ENCODE measurements at places on chromosomes 5 and 9.

GRCh38 chr9:133374612-133375115, 1.2 kb downstream of the SURF4 start:
- no peak for DNase-seq

GRCh38 chr5:148237785-148238417, 424 bp upstream of the MARCOL start:
- no peak for DNase-seq

DNA sequence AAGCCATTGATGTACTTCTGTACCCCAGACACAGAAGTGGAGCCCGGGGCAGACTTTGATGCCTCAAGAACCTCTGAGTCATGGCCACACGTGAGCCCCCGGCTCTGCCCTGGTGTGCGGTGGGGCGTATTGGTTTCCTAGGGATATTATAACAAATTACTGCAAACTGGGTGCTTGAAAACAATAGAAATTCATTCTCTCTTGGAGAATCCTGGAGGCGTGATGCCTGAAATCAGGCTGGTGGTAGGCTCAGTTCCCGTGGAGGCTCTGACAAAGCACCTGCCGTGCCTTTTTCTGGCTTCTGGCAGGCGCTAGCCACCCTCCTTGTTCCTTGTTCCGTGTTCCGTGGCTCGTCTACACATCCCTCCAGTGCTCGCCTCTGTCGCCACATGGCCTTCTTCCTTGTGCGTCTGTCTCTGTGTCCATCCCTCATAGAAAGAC, 24.2 kb downstream of the NEK6 start:
- no peak for DNase-seq

- DNase-seq: no peak
Measured at GRCh38 chr5:139413153-139413552, 9.3 kb upstream of the SPATA24 start.

- no peak for DNase-seq
Measured at GRCh38 chr5:66587771-66588170, 8.4 kb upstream of the MAST4 start.

Measured in left hindlimb (tissue), 1 donor.